ENCODE measurements at places on chromosomes 7 and 10. TPM values are rescaled to one million over a fixed set of nuclear protein-coding genes. Genes with fewer than 3 reads are reported as not detected.

Gene RRP12
- polyA plus RNA-seq = 7.6 TPM

GRCh38 chr10:45427262-45427969, 53.4 kb downstream of the ALOX5 start:
- DNase-seq = no peak

DNA sequence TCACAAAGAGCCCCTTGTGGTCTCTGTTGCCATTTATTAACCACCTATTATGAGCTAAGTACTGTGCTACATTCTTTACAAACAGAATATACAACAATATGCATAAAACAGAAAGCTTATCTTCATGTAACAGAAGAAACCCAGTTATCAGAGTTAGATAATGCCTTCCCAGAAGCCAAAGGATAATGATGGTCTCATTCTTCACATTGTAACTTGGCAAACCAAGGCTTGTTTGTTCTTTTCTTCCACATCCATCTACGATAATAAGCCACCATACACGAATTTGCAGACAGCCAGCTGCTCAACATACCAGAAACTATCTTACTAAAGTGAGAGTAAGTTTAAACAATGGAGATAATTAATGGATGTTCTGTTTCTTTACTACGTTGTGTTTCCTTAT, 127.6 kb downstream of the NEBL start:
- DNase-seq = no peak

GRCh38 chr7:141012044-141012685, 2.6 kb downstream of the MRPS33 start:
- peak; percentile 62 for DNase-seq

DNA sequence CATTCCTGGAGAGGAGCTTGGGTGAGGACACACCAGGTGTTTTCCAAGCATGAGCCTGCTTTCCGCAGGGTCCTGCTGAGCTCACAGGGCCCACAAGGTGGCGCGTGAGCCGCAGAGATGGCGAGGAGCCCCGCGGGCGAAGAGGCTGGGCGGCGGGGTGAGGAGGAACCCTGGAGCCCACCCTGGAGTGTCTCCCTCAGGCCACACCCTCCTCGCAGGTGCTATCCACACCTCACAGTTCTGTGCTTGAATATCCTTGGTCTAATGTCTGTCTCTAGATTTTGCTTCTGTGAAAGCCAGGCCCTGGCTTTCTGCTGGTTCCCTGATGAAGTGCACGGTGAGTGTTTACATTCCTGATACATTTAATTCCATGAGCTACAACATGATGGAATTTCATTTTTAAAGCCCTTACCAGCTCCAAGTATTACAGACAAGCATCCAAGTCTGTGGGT, 433.6 kb downstream of the ACTR3B start:
- DNase-seq = no peak

DNA sequence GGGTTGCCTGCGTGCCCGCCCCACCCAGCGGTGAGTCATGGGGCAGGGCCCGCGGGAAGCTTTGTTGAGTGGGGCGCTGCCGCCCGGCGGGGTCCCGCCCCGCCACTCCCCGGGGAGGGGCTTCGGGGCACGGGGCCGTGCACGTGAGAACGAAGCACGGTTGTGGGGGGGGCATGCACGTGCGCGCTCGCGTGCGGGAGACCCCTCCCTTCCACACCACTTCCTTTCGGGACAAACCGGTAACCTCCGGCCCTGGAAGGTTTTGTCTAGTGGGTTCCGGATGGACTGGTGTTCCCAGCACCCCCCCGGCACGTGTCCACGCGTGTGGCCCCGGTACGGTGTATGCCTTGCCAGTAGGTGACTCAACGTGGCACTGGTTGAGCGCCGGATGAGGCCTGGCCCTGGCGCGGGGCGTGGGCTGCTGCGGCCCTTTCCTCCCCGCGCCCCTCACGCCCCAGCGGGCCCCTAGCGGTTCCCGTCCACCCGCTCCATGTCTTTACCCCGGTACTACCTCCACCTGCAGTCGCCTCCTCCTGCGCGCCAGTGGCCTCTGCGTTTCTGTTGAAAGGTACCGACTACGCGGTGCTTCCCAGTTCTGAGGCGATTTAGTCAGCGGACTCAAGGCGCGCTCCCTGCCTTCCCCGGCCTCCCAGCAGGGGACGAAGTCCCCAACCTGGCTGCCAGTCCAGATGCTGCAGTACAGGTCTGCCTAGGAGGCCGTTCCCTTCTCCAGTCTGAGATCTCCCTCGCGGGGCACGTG, 3.1 kb downstream of the ADIRF start:
- peak; percentile 94 for DNase-seq

Gene C7orf33
- not detected for polyA plus RNA-seq

Gene MYL10
- not detected for polyA plus RNA-seq

DNA sequence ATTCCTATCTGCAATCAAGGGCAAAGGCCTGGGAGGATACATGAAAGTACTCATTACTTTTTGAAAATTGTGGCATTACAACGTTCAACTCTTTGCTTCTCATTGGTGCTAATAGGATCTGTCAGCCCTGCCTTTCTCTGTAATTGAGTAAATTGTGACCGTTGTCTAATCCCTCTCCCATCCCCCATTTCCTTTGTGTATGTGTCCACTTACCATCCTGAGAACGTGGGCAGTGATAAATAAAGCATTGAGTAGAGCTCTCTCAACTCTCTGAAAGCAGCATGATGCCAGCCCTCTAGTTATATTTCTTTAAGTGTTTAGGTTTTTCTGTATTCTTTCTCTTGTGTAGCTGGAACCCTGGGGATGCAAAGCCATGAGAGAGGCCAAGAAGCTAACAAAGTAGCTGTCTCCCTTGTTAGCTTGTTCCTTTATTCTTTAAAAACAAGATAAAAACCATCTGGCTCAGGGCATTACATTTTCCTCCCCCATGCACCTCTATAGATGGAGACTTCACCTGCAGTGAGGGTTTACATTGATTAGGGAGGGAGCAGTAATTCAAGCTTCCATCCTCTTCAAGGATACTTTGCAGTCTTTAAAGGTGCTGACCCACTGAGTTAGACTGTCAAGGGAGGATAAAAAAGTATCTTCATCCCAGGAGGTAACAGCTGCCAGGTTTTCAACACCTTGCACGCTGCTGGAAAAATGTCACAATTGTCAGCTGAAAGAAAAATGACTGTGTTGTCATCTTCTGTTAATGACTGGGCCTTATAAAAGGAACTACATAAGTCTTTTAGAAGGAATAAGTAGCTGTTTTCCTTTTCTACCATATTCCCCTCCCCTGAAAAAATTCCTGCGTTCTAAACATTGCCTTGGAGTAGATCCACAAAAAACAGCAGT, 112.3 kb downstream of the BTRC start:
- DNase-seq = no peak

Gene GDI2
- polyA plus RNA-seq = 250 TPM

Gene PHYHIPL
- polyA plus RNA-seq = not detected

Gene CCSER2
- 73.8 TPM for polyA plus RNA-seq

Gene CELF2
- polyA plus RNA-seq = 117 TPM

DNA sequence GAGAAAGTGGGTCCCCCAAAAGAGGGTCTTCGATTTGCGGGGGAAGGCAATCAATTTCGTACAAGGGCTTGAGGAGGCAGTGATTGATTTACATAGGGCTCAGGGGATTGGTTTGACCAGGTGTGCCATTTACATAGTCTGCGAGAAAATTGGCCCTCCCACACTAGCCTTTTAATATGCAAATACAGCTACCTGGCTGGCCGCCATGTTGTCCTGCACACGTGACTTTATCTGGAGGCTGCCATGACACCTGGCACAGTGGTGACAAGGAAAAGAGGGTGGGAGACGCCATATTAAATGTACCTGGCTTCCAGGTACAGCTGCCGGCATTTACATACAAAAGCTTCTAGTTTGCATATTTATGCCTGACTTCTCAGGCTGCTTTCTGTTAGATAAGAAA, 1577.2 kb upstream of the LRRTM3 start:
- no peak for DNase-seq

DNA sequence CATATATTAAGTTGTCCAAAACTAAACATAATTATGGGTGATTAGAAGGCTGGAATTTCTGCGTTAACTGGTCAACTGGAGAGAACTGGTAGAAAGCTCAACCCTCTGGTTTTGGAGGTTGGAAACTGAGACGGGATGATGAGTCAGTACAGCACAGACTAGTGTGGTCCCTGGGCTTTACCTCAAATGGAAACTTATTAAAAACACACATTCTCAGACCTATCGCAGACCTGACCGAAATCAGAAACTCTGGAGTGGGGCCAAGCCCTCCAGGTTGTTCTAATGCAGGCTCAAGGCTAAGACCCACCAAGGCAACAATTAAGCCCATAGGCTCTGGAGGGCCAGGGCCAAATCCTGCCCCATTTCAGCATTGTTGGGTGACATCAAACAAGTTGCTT, 136.9 kb downstream of the KCNMA1 start:
- no peak for DNase-seq

Gene SLC26A4
- polyA plus RNA-seq = not detected

Gene SCART1
- polyA plus RNA-seq = 0.03 TPM

- DNase-seq = no peak
Observed at GRCh38 chr10:20953120-20953519, 56.0 kb upstream of the NEBL start.

GRCh38 chr7:20858951-20859350, 72.3 kb upstream of the SP8 start:
- no peak for DNase-seq

DNA sequence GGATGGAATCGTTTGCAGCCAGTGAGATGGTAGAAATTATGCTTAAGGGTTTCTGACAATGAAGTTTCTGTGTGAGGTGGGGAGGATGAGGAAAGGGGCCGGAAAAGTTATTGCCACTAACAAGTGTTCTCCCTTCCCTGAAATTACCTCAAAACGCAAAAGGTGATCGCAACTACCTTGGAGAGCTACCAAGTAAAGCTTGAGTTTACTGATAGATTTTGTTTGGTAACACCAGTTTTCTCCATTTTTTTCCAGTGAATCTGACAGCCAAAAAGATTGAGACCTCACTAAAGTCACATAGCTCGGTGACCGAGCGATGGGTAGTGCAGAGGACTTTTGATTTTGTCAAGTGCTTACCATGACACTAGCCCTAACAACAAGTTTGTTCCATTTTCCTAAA, 1.6 kb downstream of the SUV39H2 start:
- DNase-seq = no peak

DNA sequence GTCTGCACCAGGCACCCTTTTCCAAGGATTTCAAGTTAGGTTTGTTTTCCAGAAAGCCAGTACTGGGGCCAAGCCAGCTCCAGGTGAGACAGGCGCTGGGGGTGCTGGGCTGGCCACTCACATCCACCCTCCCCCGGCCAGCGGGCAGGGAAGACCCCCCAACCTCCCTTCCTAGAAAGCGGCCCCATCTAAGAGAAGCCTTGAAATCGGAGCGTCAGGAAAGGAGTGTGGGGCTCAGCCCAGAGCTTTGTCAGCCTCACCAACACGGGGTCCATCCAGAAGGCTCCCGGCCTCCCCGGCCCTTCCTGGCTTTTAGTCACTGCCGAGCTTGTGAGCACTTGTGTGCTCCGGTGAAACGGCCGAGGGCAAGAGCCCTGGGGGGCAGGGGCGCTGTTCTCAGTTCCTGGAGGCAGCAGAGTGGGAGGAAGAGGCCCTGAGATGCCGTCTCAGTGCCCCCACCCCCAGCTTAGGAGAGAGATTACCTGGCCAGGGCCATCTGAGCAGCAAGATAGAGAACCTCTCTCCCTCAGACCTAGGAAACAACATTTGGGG, 39.6 kb downstream of the PDGFA start:
- DNase-seq = no peak

GRCh38 chr10:36097696-36098095, 455.6 kb upstream of the FZD8 start:
- DNase-seq = no peak
